Stimulated activated memory B cell treated with anti-CD40 and anti-IgM and Interleukin-4, amounts not matched to agents 10 μg/mL and 1 μg/mL and 100 μg/mL, for 72 hours (primary cell): ENCODE measurements at places on chromosomes 13 and 19.

DNA sequence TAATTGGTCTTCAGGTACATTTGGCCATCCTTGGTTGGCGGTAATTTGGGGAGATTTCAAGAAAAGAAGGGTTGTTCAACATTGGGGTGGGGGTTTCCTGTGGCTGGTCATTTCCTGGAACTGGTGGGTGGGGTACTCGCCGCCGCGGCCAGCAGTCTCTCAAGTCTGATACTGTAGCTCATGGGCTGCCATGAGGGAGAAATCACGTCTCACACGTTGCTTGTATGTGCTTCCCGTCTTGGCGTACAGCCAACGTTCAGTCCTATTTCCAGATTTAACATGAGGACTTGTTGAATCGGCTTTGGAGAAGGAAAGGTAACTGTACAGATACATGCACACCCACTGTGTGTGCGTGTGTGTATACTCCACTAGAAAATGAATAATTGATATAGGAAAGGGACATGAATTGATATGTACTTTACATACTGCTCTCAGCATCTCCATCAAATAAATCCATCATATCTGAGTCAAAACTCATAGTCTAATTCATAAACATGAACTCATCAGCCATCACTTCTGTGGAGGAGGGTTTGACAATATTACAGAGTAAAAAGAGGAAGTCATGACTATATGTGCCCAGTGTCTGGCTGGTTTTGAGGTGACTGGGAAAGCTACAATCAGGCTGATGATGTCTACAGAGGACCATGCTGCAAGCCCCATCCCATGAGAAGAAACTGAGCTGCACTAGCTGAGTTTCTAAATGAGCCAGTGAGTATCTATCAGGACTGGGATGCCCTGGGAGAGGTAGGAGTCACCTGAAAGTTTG, 418.1 kb downstream of the TSHZ3 start:
- no peak for ATAC-seq

- ATAC-seq: no peak
Observed at GRCh38 chr19:12912571-12912970, 6.5 kb downstream of the SYCE2 start.

GRCh38 chr19:5914358-5914774, 312 bp downstream of the CAPS start:
- no peak for ATAC-seq

- peak; percentile 54 for ATAC-seq
Observed at GRCh38 chr19:12090807-12091206, 26.3 kb downstream of the ZNF844 start.

GRCh38 chr19:35247526-35248309, 1.1 kb upstream of the LSR start:
- ATAC-seq: peak; percentile 69

- ATAC-seq: no peak
Observed at GRCh38 chr13:61531383-61532065, 115.9 kb upstream of the PCDH20 start.

DNA sequence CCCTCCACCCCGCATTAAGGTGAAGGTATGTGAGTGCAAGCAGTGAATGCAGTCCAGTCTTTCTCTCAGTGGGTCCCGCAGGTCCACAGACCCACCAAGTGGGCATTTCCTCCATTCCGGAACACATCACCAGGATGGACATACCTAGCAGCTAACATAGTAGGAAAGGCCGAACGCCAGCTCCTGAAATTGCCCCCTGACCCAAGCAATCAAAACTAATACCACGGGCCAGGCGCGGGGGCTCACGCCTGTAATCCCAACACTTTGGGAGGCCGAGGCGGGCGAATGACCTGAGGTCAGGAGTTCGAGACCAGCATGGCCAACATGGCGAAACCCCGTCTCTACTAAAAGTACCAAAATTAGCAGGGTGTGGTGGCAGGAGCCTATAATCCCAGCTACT, 71.7 kb upstream of the VSTM2B start:
- no peak for ATAC-seq

DNA sequence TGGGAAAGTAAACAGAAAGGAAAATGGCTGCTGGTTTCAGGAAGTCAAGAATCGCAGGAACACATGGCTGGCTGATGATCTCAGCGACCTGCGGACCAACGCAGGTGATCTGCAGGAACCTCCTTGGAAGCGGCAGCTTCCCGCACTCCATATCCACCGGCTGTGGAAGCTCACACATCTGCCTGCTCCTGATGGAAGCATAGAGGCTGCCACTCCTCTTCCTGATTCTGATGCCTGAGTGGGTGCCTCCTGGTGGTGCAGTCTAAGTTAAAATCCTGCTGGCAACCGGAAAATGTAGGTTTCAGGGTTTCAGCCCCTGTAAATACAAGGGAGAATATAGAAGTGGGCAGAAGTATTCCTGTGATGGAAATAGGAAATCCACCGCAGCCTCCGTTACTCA, 75.5 kb downstream of the TNFSF13B start:
- ATAC-seq: no peak

DNA sequence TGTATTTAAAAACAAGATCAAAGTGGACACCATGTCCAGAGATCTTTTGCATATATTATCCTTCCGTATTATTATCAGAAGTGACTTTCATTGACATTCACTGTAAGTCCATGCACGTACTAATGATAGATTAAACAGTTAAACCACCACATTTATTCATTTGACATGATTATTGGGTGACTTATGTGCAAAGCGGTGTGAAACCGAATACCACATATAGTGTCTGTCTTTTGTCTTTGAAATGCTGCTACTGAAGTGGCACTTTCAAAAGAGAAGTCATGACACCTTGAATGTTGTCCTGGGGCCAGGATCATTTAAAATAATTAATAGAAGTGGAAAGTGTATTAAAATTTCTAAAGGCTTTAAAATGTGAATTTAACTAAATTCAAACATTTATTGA, 100.1 kb downstream of the ERCC5 start:
- ATAC-seq: no peak
